HCEC 1CT (cell line): ENCODE measurements at places on chromosomes 5 and 9.

- DNase-seq: no peak
Observed at GRCh38 chr9:125477089-125477544, 215.5 kb downstream of the GAPVD1 start.

DNA sequence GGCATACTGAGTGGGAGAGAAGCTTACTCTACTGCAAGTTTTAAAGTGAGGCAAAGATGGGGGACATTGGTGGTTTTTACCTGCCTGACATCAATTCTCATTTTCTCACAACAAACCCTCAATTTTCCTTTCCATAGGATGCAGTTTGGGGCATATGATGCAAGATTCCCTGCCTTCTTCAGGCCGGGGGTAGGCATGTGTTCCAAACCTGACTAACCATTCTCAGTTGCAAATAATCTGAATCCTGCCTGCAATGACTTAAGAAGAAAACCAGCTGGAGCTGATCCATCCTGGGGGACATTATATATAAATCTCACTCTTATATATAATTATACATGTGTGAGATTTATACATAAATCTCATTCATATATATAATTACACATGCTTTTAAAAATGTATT, 223.6 kb upstream of the EFNA5 start:
- DNase-seq: peak; percentile 71

DNA sequence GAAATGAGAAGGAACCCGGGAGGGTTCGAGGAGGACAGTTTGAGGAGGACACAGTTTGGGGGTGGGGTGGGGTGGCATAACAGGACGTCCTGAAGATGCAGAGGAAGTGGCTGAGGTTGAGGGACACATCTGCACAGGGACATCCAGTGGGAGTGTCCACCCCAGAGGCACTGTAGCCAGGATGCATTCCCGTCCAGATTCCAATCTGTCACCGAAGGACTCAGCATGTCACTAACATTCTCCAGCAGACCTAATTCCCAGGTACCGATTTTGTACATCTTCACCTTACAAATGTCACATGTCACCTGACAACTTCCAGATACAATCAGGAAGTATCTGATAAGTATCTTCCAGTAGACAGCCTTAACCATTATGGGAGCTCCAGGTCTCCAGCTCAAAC, 42.6 kb downstream of the EPB41L4B start:
- DNase-seq: no peak

GRCh38 chr5:178234750-178235587, 2.4 kb upstream of the PHYKPL start:
- peak; percentile 39 for DNase-seq

- no peak for DNase-seq
Observed at GRCh38 chr5:154359221-154359573, 86.6 kb upstream of the SAP30L start.

DNA sequence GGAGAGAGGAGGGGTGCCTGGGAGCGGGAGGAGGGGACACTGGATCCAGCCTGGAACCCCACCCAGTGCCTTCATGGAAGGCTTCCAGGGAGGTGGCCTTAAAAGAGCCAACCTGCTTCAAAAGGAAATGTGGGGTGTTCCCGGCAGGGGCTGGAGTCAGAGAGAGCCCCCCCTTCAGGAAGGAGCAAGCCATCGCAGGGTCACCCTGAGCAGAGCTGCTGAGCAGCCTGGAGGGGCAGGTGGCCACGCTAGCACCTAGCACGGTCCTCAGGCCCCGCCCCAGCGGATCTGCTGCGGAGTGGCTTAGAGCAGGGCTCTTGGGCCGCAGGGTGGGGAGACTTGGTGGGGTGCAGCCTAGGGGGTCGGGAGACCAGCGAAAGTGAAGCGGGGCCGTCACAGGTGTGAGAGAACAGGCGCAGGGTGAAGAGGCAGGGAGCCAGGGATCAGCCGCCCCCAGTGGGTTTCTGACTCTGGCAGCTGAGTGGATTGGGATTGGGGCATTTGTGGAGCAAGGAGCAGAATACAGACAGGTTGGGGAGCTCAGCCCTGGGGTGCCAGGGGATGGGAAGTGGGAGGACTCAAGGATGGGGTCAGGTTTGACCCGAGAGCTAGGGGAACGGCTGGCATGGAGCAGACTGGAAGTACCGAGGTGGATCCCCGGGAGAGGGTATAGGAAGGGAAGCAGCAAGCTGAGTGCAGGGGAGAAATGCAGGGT, 1.5 kb downstream of the LCN2 start:
- no peak for DNase-seq

- no peak for DNase-seq
Observed at GRCh38 chr5:60482301-60482700, 217.7 kb downstream of the DEPDC1B start.

DNA sequence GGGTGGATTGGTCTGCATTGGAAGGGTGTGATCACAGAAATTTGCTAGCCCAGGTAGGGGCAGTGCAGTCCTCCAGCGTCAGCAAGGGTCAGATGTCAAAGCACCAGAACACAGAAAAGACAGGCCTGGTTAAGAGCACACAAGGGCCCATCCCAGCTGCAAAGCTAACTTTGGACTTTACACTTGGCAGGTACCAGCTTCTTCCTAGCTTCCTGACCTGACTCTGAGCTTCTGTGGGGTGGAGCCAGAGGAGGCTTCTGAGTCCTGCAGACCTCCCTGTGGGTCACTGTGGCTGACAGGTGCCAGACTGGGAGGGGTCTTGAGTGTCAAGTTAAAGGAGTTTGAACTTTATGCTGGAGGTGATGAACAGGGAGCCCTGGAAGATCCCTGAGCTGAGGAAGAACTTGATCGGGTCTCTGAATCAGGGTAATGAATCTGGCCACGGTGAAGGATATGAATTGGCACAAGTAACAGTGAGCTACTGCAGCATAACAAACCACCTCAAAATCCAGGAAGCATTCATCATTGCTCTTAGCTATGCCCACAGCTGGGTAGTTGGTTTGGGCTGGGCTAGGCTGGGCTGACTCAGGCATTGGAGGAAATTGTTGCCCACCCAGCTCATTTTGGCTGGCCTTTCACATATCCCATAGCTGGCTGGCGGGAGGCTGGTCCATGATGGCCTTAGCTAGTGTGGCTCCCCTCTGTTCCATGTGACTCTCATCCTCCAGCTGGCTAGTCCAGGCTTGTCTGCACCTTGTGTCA, 63.4 kb downstream of the BARX1 start:
- no peak for DNase-seq

DNA sequence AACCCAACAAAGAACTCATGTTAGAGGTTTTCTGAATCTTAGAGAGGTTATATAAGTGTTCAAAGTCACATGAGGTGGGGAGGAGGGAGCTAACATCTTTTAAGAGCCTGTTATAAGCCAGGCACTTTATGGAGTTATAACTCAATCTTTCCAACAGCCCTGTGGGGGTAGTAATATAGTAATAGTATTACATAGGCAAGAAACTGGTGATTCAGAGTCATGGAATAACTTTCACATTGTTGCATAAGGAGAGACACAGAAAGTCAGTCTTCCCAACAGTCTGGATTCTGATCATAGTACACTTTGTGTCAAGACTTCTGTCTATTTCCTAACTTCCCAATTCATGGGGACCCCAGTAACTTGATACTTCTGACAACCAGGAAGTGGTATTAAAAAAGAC, 89.2 kb downstream of the ACER2 start:
- DNase-seq: peak; percentile 44

DNA sequence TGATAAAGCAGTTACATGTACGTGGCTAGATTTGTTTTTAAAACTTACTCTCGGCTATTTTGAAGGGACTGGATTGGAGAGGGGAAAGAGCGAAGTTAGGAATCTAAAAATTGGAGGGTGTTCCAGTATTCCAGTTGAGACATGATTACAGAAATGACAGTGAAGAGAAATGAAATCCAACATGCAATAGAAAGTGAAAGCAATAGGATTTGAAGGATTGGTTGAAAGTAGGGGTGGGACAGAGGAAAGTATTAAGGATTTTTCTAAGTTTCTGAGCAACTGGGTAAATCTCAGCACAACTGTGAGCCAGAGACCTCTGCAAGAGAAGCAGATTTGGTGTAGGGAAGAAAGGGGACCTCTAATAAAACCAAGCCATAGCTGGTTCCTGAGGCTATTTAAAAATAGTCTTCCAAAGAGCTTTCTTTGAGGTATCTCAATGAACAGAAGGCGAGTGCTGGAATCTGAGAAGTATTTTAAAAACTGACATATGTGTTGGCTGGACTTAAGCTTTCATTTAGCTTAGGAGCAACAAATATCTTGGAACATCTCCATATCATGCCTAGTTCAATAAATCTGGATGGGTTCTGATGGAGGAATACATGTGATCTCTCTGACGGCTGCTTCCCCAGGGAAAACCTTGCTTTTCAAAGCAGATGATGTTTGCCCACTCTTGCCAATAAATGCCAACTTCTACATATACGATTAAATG, 110.4 kb upstream of the IFNK start:
- no peak for DNase-seq

DNA sequence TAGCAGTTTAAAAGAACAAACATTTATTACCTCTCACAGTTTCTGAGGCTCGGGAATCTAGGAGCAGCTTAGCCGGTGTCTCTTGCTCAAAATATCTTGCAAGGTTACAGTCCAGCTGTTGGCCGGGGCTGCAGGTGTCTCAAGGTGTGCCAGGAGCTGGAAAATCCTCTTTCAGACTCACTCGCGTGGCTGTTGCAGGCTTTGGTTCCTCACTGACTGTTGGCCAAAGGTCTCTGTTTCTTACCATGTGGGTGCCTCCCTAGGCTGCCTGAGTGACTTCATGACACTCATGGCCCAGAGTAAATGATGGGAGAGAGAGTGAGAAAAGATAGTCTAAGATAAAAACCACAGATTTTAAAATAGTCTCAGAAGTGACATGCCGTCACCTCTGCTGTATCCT, 43.8 kb downstream of the AOPEP start:
- no peak for DNase-seq

GRCh38 chr5:11069041-11069440, 308.0 kb upstream of the DAP start:
- no peak for DNase-seq

- DNase-seq: no peak
Observed at GRCh38 chr5:112183874-112184273, 235.2 kb downstream of the EPB41L4A start.

- DNase-seq: no peak
Observed at GRCh38 chr9:26673261-26673660, 219.3 kb downstream of the CAAP1 start.

GRCh38 chr5:14767735-14768507, 103.4 kb downstream of the OTULIN start:
- DNase-seq: no peak

GRCh38 chr9:88974641-88975040, 16.6 kb upstream of the S1PR3 start:
- no peak for DNase-seq
